Progenitor cell of endocrine pancreas (in vitro differentiated cells): ENCODE measurements at places on chromosomes 16 and 17. TPM values are rescaled to one million over a fixed set of nuclear protein-coding genes. Genes with fewer than 3 reads are reported as not detected.

DNA sequence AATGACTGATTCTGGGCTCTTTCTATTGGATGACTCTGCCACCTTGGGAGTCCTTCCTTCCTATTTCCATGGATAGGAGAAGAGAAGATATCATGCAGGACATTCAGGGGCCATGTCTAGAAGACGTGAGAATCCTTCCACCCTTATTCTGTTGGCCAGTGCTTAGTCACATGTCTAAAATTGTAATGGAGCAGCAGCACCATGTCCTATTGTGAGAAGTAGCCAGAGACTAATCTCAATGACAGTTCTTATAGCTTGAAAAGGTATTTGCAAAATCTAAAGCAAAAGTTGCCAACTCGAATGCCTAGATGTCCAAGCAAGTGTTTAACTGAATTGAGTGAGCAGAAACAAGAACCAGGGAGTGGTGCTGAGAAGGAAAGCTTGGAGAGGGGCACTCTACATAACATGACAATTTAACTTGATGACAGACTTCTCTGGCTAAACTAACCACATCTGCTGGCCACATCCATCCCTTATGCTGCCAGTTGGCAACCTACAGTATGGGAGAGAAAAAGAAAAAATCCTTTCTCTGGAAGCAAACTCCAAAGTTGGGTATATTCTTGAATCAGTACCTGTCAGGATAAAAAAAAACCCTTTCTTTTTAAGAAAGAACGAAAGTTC lies 225.7 kb downstream of the CDH13 start:
- peaks cover 12% of the 10 kb centered on the region for H3K27me3 ChIP-seq
- H3K4me3 ChIP-seq, result no peak overlapping the region
- no peak overlapping the region for H3K27ac ChIP-seq
- peaks cover 9% of the 10 kb centered on the region for H3K4me1 ChIP-seq
- H3K36me3 ChIP-seq, result no peaks in the 10 kb centered on the region

DNA sequence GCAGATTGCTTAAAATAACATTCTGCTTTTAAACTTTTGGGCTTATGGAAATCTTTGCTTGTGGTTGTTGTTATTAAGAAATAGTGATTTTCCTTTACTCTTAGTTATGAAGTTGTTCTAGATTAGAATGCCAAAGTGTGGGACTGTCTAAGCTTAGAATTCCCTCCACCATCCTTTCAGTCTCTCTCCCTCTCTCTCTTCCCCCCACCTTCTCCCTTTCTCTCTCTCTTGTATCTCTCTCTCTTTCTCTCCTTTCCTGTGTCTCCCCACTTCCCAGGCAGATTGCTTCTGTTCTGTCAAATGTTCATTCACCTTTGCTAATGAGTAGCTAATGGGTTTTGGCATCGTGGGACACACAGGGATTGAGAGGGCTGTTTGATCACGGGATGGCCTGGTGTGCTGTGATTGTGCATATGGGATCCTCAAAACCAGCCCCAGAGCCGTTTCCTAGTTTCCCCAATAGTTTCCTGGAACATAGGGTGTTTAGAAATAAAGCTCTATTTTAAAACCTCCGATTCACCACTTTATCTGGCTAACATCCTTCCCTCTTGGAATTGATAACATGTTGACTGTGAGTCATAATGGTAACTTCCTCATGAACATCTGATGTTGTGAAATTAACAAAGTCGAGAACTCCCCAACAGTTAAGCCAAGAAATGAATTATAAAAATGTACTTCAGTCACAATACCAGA lies 502.6 kb downstream of the TMEM114 start:
- no peak overlapping the region for H3K27ac ChIP-seq
- peaks cover 12% of the 10 kb centered on the region for H3K27me3 ChIP-seq
- no peaks in the 10 kb centered on the region for H3K36me3 ChIP-seq
- peaks cover 2% of the 10 kb centered on the region for H3K4me1 ChIP-seq

GRCh38 chr16:55325080-55325447 lies 1.1 kb downstream of the IRX6 start:
- DNase-seq, result no peak
- H3K27me3 ChIP-seq, result peaks cover 89% of the 10 kb centered on the region
- H3K4me3 ChIP-seq, result no peak overlapping the region
- no peak overlapping the region for H3K27ac ChIP-seq
- peaks cover 2% of the 10 kb centered on the region for H3K4me1 ChIP-seq

GRCh38 chr17:61349350-61349749 lies 50.3 kb upstream of the TBX2 start:
- no peak for DNase-seq
- no peak overlapping the region for H3K4me3 ChIP-seq
- H3K27ac ChIP-seq, result no peak overlapping the region
- H3K36me3 ChIP-seq, result no peaks in the 10 kb centered on the region

DNA sequence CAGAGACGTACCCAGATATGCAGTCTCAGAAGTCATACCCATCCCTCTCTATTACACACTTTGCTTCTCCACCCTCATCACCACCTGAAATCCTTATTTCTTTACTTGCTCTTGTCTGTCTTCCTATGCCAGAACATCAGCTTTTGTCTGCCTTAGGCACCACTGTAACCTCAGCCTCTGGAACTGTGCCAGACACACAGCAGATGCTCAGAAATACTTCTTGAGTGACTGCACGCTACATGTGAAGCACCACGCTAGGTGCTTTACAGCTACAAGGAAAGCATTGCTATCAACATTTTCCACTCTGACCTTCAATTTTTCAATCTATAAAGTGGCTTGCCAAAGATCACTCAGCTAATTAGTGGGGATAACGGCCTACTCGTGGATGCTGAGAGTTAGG lies 226.8 kb downstream of the CHD9NB start:
- no peak overlapping the region for H3K4me3 ChIP-seq
- peaks cover 2% of the 10 kb centered on the region for H3K36me3 ChIP-seq
- no peak overlapping the region for H3K27ac ChIP-seq
- H3K27me3 ChIP-seq, result no peaks in the 10 kb centered on the region
- peaks cover 5% of the 10 kb centered on the region for H3K4me1 ChIP-seq

- H3K36me3 ChIP-seq, result no peaks in the 10 kb centered on the region
- H3K4me3 ChIP-seq, result no peak overlapping the region
- H3K4me1 ChIP-seq, result no peaks in the 10 kb centered on the region
- H3K27me3 ChIP-seq, result peaks cover 34% of the 10 kb centered on the region
- no peak for DNase-seq
These were observed 72.8 kb upstream of the MED9 start for GRCh38 chr17:17403899-17404576.

DNA sequence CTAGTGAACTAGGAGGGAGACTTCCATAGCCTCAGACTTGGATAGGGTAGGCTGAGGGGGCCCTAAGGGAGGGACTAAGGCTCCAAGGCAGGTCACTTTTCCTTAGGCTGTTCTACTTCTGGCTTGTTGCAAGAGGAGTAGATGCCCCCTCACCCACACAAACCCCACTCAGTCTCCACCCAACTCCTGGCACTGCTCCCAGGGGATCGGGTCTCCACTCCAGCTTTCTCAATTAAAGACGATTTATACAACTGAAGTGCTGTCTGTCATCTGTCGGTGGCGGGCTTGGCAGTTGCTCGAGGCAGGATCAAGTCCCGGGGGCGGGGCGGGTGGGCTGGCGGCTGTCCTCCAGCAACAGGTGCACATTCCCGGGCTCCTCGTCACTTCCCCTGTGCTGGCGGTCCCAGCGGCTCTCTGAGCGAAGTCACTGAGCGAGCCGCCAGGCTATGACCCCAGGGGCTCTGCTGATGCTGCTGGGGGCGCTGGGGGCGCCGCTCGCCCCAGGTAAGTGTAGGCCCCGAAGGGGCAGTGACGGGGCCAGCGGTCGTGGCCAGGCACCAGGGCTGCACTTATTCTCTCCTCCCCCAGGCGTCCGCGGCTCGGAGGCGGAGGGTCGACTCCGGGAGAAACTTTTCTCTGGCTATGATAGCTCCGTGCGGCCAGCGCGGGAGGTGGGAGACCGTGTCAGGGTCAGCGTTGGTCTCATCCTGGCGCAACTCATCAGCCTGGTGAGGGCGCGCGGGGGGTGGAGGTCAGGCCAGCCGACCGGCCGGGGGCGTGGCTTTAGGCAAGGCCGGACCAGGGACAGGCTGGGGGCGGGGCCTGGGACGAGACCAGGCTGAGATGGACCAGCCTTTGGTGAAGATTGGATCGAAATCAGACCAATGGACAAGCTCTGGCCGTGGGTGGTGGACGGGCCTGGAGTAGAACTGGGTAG lies at the start of gene CHRNB1:
TSS of gene CHRNB1 (plus strand) at position 380 of the 937 bp plus-strand sequence. CDS start at position 447, 67 bp downstream.
- H3K27ac ChIP-seq, result peak within 1 kb of the TSS; percentile 94
- peak; percentile 73 for DNase-seq
- peaks cover 19% of the 10 kb centered on the region for H3K4me1 ChIP-seq
- peaks cover 5% of the 10 kb centered on the region for H3K36me3 ChIP-seq
- peaks cover 43% of the 10 kb centered on the region for H3K27me3 ChIP-seq
- peak within 1 kb of the TSS; percentile 84 for H3K4me3 ChIP-seq

DNA sequence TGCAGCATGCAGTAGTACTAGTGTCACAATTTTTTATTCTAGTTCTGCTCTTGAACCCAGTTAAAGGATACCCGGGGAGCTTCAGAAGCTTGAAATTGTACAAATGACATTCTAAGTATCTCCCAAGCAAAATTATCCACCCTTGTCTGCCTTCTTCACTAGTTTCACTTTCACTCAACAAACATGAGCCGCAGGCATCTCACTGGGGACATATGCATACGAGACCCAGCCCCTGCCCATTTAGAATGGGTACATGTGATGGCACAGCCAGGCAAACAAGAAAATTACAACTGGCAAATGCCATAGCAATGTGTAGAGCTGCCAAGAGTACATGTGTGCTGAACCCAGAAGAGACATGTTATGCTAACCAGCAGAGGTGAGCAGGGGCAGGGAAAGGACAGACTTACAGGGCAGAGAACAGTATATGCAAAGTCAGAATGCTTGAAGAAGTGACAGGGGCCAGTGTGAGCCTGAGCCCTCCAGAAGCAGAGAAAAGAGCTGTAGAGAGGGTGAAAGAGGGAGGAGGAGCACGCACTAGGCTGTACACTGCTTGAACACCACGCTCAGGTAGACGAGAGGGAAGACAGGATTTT lies 8.3 kb downstream of the GINS2 start:
- H3K36me3 ChIP-seq, result peaks cover 6% of the 10 kb centered on the region
- peak overlapping the region; percentile 61 for H3K27ac ChIP-seq
- H3K4me3 ChIP-seq, result no peak overlapping the region
- peaks cover 12% of the 10 kb centered on the region for H3K4me1 ChIP-seq

DNA sequence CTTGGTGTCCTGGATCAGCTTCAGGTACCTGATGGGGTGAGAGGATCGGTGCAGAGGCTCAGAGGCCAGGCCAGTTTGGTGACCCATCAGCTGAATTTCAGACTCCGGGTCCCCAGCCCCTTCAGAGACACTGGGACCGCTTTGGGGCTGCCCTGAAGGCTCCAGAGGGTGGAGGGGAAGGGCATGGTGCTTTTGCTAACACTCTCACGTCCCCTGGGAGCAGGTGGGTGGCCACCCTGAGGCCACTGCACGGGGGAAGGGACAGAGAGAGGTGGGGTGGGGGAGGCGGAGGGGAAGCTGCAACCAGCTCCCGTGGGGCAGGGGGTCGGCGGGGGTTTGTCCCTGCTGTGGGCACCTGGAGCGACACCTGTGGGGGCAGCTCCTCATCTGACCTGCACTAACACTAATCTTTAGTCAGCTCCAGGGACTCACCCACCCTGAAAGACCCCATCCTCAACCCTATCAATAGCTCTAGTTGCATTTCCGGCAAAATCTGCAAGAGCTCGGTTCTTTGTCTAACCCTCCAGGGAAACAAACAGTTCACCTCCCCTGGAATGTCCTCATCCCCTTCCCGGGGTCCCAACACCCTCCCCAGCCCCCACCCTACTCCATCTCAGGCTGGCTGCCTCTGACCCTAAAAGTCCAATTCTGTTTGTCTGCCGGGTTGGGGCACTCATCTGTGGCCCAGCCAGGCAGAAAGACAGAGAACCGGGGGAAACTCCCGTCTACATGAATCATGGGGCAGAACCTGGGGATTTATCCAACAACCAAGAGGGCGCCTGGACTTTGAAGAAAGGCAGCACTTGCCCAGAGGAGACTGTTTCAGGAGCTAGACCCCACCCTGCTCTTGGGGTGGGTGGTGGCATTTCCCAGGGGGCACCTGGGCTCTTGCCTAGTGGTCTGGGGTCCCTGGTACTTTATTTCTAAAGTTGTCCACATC lies 91.9 kb upstream of the CBX4 start:
- no peak for DNase-seq
- H3K27ac ChIP-seq, result peak overlapping the region; percentile 45
- H3K27me3 ChIP-seq, result no peaks in the 10 kb centered on the region
- H3K36me3 ChIP-seq, result no peaks in the 10 kb centered on the region
- H3K4me1 ChIP-seq, result peaks cover 37% of the 10 kb centered on the region

DNA sequence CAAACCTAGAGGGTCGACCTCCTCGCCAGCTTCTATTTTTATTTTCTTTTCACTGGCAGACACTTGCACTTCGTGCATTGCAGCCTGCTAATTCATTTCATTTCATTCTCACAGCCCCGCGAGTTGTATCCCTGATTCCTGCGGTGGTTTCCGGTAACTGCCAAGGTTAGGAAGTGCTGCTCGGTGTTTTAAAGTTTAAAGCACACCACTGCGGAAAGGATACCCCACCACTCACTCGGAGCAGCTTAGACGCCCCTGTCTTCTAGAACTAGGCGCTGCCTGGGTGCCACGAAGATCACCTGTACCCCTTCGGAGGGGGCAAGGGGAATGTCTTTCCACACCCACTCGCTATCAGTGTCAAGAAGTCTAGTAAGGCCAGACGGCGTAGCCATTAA lies 509 bp downstream of the CNEP1R1 start:
- DNase-seq, result no peak
- peak overlapping the region; percentile 91 for H3K27ac ChIP-seq
- H3K36me3 ChIP-seq, result peaks cover 5% of the 10 kb centered on the region
- no peaks in the 10 kb centered on the region for H3K27me3 ChIP-seq
- H3K4me1 ChIP-seq, result peaks cover 27% of the 10 kb centered on the region

DNA sequence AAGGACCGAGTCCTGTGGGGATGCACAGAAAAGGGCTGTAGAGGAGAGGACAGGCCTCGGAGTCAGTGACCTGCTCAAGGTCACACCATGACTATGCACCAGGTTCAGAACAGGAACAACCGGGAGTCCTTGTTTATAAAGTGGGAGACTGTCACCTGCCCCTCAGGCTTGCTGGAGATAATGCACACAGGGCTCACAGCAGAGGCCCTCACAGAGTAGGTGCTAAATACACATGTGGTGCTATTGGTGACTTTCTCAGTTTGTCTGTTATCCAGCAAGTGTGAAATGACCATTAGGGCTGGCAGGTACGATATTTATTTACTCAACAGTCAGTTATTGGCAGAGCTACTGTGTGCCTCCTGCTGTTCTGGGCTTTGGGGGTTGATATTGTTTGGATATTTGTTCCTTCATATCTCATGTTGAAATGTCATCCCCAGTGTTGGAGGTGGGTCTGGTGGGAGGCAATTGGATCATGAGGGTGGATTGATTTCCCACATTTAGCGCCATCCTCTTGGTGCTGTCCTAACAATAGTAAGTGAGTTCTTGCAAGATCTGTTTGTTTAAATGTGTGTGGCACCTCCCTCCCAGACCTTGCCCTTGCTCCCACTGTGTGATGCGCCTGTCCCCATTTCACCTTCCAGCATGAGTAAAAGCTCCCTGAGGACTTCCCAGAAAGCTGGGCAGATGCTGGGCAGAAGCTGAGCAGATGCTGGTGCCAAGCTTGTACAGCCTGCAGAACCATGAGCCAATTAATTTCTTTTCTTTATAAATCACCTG lies 162.1 kb upstream of the MPHOSPH6 start:
- H3K27ac ChIP-seq, result peak overlapping the region; percentile 22
- H3K4me1 ChIP-seq, result peaks cover 63% of the 10 kb centered on the region
- H3K27me3 ChIP-seq, result peaks cover under 1% of the 10 kb centered on the region
- no peak overlapping the region for H3K4me3 ChIP-seq
- H3K36me3 ChIP-seq, result no peaks in the 10 kb centered on the region
- DNase-seq, result no peak

CLDN6 gene
- 563 and 578 TPM in 2 replicates for total RNA-seq

OR2C1 gene
- total RNA-seq, result 0.19 TPM in 1 of 2 replicates, not detected in the other

TBL3 gene
- 30.8 and 32.2 TPM in 2 replicates for total RNA-seq

HOXB8 gene
- total RNA-seq, result 1.1 and 3.7 TPM in 2 replicates
